Activated CD4-positive, alpha-beta T cell treated with anti-CD3 and anti-CD28 coated beads for 36 hours (primary cell): ENCODE measurements at places on chromosomes 7 and 10. TPM values are rescaled to one million over a fixed set of nuclear protein-coding genes. Genes with fewer than 3 reads are reported as not detected.

- H3K27me3 ChIP-seq: peaks cover 77% of the 10 kb centered on the region
- no peak overlapping the region for H3K27ac ChIP-seq
- H3K4me1 ChIP-seq: peaks cover 14% of the 10 kb centered on the region
- H3K36me3 ChIP-seq: peaks cover 3% of the 10 kb centered on the region
Observed at GRCh38 chr7:97006816-97007582, 1.6 kb downstream of the DLX6 start.

DNA sequence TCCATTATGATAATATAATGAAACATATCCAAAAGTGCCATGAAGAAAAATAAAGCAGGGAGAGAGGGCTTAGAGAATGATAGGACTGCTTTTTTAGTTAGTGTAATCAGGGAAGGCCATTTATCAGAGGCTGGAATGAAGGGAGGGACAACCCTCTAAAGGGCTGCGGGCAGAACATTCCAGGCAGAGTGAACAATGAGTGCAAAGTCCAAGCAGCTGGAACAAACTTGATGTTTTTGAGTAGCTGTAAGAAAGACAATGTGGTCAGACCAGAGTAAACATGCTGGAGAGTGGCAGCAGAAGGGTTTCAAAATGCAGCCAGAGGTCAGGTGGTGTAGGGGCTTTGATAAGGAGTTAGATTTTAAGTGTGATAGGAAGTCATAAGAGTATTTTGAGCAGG is 65.6 kb upstream of the CCDC6 start:
- no peaks in the 10 kb centered on the region for H3K36me3 ChIP-seq
- H3K4me1 ChIP-seq: no peaks in the 10 kb centered on the region
- H3K4me3 ChIP-seq: no peak overlapping the region
- H3K27ac ChIP-seq: no peak overlapping the region

DNA sequence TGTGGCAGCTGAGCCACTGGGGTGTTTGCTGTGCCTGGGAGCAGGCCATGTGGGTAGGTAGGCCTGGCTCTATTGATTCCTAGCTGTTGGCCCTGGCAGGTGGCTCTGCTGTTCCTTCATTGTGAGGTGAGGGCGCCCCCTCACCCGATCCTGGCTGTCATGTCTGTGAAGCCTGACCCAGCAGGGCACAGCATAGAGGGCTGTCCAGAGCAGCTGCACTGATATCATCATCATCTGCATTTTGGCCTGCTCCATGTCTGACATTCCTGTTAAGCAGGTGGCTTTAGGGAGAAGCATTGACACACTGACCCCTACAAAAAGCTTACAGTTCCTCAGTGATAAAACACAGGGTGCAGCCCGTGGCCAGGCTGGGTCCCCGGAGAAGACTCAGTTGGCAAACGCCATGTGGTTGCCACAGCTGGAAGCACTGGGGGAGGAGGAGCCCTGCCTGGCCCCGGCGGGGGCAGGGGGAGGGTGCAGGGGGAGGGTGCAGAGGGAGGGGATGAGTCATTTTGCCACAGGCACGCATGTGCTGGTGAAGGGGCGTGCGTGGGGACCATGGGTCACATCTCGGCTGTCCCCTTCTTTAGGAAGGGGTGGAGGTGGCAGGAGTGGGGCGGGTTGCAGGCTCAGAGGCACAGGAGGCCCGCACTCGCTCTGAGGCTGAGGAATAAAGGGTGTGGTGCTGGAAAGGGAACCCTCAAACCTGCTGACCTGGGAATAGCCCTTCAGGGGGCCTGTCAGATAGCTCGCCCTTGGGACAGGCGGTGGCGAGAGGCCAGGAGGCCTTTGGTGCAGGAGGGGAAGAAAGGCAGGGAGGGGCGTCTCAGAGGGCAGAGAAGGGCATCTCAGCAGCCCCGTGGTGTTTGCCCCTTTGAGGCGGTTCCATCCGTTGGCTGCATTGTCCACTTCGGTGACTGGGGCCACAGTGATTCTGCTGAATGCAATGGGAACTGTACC is 31.6 kb downstream of the IKZF1 start:
- no peaks in the 10 kb centered on the region for H3K27me3 ChIP-seq
- DNase-seq: peak; percentile 93
- no peak overlapping the region for H3K4me3 ChIP-seq
- H3K27ac ChIP-seq: no peak overlapping the region
- peaks cover 38% of the 10 kb centered on the region for H3K36me3 ChIP-seq

GRCh38 chr10:14758994-14759664 is 15.6 kb downstream of the FAM107B start:
- peaks cover 5% of the 10 kb centered on the region for H3K4me1 ChIP-seq
- no peaks in the 10 kb centered on the region for H3K27me3 ChIP-seq
- H3K27ac ChIP-seq: no peak overlapping the region
- peak; percentile 50 for DNase-seq
- H3K4me3 ChIP-seq: no peak overlapping the region

DNA sequence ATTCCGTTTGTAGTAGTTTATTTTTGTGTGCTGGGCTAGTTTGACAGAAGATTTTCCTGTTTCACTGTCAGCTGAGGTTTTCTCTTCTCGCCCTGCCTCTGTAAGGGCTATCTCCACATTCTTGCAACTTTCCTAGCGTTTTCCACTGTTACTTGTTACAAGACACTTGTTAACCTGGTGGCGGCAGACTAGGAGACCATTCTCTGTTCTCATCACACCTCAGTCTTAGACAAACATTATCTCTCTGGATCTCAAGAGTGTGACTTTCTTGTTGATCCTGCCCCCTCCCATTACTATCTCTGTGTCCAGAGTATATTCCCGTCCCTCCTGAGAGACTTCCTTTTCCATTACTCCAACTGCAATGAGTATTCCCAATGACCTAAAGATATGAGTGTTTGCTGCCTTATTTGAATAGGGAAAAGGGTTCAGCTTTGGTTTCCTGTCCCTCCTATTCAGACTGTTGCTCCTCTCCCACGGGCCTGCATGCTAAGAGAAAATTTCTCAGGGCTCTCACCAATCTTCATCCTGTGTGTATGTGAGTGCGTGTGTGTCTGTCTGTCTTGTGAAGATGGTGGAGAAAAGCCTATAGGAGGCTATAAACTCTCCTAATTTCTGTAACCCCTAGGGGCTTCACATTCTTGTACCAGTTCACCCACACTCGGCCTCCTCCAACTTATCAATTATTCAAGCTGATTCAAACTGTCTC is 722.4 kb upstream of the POT1 start:
- no peak for DNase-seq
- H3K27ac ChIP-seq: no peak overlapping the region
- H3K4me3 ChIP-seq: no peak overlapping the region
- H3K27me3 ChIP-seq: no peaks in the 10 kb centered on the region

DNA sequence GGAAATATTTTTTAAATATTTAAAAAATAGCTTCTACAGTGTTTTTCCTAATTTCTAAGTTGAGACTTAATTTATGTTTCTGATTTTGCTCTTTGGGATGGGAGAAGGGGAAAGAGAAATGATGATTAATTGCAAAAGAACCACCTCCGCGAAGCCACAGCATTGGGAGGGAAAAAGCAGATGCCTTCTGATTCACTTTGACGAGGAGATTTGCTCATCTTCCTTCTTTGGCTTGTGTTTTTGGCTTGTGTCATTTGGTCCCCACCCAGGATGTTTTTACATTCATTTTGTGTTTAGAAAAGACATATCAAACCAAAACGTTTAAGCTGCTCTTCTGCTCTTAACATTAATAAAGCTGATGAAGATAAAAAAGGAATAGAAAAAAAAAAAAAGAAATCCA is 121.7 kb downstream of the MACC1 start:
- H3K27ac ChIP-seq: no peak overlapping the region
- DNase-seq: no peak
- H3K27me3 ChIP-seq: no peaks in the 10 kb centered on the region
- H3K4me1 ChIP-seq: no peaks in the 10 kb centered on the region

Gene ASB4
- not detected for total RNA-seq

DNA sequence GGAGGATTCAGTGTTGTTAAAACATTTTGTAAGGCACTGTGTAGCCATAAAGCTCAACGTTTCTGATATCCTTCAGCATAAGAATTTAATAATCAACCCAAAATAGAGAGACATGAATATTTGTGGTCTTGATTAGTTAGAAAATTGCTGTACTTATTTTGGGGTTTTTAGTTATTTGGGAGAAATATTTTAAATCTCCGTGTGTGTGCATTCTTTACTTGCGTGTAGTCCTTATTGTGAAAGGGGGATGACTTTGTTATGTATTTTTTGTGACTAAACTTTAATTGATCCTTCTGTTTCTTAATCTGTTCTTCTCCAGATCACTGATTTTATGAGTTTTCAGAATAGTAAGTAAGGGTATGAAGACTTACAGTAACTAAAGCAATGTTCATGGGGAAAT is 81.2 kb downstream of the ZNRF2 start:
- H3K27ac ChIP-seq: no peak overlapping the region
- H3K4me3 ChIP-seq: no peak overlapping the region
- no peak for DNase-seq
- H3K27me3 ChIP-seq: no peaks in the 10 kb centered on the region
- no peaks in the 10 kb centered on the region for H3K36me3 ChIP-seq

- H3K4me3 ChIP-seq: no peak overlapping the region
- H3K36me3 ChIP-seq: no peaks in the 10 kb centered on the region
- no peak overlapping the region for H3K27ac ChIP-seq
- no peak for DNase-seq
Observed at GRCh38 chr10:35843524-35844181, 201.6 kb upstream of the FZD8 start.

GRCh38 chr7:6161463-6162330 is 110.7 kb downstream of the CYTH3 start:
- H3K36me3 ChIP-seq: peaks cover 10% of the 10 kb centered on the region
- peaks cover 2% of the 10 kb centered on the region for H3K4me1 ChIP-seq
- DNase-seq: no peak
- H3K4me3 ChIP-seq: no peak overlapping the region

Gene PRSS37
- total RNA-seq: not detected

- H3K36me3 ChIP-seq: peaks cover 29% of the 10 kb centered on the region
- DNase-seq: no peak
- peak overlapping the region; percentile 97 for H3K27ac ChIP-seq
Observed at GRCh38 chr7:23298141-23298881, 828 bp upstream of the MALSU1 start.

Gene TMEM236
- 0.02 TPM for total RNA-seq

GRCh38 chr10:54469587-54470323 is 331.3 kb downstream of the PCDH15 start:
- no peak overlapping the region for H3K27ac ChIP-seq
- H3K27me3 ChIP-seq: no peaks in the 10 kb centered on the region
- H3K4me3 ChIP-seq: no peak overlapping the region
- no peaks in the 10 kb centered on the region for H3K36me3 ChIP-seq

- H3K4me3 ChIP-seq: no peak overlapping the region
- H3K27me3 ChIP-seq: no peaks in the 10 kb centered on the region
- peak overlapping the region; percentile 21 for H3K27ac ChIP-seq
- peaks cover 28% of the 10 kb centered on the region for H3K36me3 ChIP-seq
Observed at GRCh38 chr7:135206941-135207391, 4.4 kb downstream of the WDR91 start.

Gene CALHM3
- total RNA-seq: not detected

DNA sequence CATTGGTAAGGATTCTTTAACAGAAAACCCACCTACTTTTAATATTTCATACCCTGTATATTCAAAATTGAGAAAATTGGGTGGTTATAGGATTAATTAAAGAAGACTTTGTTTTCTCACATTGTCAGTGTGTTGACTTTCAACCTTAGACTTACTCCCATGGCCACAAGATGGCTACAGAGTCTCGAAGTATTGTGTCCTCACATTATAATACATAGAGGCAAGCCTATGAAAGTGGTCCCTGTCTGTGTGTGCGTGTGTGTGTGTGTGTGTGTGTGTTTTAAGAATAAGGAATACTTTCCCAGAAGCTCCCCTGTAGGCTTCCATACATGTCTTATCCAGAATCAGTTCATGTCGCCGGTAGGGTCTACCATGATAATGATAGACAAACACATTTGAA is 180.0 kb downstream of the PHF14 start:
- no peak overlapping the region for H3K4me3 ChIP-seq
- peaks cover 5% of the 10 kb centered on the region for H3K36me3 ChIP-seq
- no peaks in the 10 kb centered on the region for H3K27me3 ChIP-seq
- DNase-seq: no peak
- H3K4me1 ChIP-seq: no peaks in the 10 kb centered on the region

GRCh38 chr7:114413761-114414155 is 857 bp upstream of the FOXP2 start:
- H3K4me3 ChIP-seq: no peak overlapping the region
- no peak for DNase-seq
- no peaks in the 10 kb centered on the region for H3K4me1 ChIP-seq
- no peak overlapping the region for H3K27ac ChIP-seq
- no peaks in the 10 kb centered on the region for H3K36me3 ChIP-seq

GRCh38 chr7:111985798-111986197 is 220.4 kb downstream of the DOCK4 start:
- H3K27me3 ChIP-seq: peaks cover 8% of the 10 kb centered on the region
- H3K27ac ChIP-seq: no peak overlapping the region
- H3K4me3 ChIP-seq: no peak overlapping the region

DNA sequence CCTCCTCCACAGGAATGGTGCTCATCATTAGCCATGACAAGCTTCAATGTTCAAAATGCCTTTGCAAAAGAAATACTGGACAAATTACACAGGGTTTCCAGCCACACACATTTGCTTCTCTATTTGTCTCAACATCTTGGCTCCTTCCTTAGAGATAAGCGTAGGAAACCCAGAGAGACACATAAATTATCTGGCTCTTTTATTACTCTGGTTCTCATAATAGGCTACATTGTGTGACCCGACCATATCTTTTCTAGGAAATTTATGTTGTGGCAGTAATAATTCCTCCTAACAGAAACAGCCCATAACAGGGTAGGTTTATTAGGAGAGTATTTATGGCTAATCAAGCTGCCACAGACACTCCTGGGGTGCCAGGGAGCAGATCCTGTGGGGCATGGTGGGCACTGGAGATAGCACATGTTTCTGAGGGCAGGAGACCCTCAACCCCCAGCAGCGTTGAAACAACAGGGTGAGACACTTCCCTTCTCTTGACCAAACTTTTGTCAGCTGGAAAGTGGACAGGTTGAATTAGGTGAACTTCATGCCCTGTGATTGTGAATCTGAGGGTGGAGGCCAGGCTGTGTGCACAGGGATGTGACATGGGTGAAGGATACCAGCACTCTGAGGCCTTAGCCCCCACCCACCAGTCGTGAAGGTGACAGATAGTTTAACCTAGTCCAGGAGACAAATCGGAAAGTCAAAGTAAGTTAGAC is 295.9 kb upstream of the ZNF32 start:
- H3K4me1 ChIP-seq: peaks cover 13% of the 10 kb centered on the region
- DNase-seq: no peak
- no peak overlapping the region for H3K4me3 ChIP-seq
- no peak overlapping the region for H3K27ac ChIP-seq
- H3K36me3 ChIP-seq: no peaks in the 10 kb centered on the region

Gene SPDYE5
- not detected for total RNA-seq

Gene SKIDA1
- 0.54 TPM for total RNA-seq

Gene RHOBTB1
- 0.21 TPM for total RNA-seq

DNA sequence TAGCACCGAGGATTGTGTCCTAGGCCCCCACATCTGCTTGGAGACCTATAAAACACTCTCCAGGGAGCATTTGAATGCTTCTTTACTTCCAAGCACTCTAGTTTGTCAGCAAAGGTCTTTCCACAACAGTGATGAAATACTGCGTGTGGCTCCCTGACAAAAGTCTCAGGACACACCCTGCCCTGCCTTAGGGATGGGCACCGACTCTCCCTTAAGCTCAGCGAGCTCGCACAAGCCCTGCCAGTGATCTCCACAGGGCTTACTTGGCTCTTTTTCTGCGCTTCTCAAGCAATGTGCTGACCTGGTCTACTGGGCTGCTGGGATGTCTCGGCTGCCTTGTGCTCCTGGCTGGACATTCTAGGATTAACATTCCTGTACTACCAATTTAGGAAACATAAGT is 84.3 kb upstream of the MPP7 start:
- H3K4me3 ChIP-seq: no peak overlapping the region
- H3K36me3 ChIP-seq: no peaks in the 10 kb centered on the region

- no peaks in the 10 kb centered on the region for H3K27me3 ChIP-seq
- H3K36me3 ChIP-seq: no peaks in the 10 kb centered on the region
- H3K4me3 ChIP-seq: peak overlapping the region; percentile 78
- peak; percentile 67 for DNase-seq
Observed at GRCh38 chr7:23490357-23491135, 20.3 kb upstream of the IGF2BP3 start.
